CD4-positive, CD25-positive, alpha-beta regulatory T cell (primary cell): ENCODE measurements at places on chromosomes 12 and 14. TPM values are rescaled to one million over a fixed set of nuclear protein-coding genes. Genes with fewer than 3 reads are reported as not detected.

DNA sequence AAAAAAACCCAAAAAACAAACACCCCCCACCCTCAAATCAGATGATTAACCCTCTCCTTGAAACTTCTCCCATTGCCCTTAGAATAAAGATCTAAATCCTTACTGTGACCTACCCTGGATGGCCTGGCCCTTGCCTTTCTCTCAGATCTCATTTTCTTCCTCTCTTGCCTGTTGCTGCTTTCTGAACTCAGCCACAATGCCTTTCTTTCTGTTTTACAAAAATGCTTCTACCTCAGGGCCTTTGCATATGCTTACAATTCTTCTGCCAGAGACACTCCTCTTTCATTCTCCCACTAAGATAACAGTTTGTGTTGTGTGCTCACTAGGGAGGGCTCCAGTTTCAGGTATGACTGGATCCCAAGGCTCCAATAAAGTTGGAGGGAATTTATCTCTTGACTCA is 108.3 kb downstream of the PTPN11 start:
- no peak for DNase-seq

DNA sequence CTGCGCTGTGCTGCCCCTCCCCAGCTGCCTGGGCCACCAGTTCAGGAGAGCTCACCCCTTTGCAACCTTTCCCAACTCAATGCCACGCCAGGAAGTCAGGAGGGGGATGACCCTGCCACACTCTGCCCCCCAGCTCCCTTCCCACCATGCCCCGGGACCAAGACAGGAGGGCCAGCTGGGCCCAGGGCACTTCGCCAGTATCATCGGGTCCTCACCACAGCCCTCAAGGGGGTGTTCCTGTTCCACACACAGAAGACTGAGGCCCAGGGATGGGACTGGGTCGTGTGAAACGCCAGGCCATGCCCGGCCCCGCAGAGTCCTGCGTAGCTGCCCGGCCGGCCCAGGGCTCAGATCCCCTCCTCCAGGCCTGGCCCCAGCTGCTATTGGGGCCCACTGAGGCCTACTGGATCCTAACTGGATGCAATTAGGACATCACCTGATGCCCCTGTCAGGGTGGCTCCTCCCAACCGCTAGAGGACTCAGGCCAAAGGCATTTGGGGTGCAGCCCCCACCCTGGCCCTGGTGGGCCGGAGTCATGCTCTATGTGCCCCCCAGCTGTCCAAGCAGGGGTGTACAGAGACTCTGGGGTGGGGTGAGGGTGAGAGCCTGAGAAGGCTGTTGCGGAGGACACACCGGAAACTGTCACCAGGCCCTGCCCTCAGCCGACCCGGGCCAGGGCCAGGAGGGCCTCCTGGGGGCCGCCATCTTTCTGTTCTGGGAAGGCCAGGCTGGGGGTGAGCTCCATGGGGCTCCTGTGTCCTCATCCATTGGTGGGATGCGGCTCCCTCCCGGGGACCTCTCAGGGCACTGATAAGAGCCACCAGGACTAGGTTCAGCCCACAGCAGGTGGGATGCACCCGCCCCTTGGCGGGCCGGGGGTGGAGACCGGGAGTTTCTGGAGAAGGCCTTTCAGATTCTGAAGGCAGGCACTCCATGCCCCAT is 29.3 kb upstream of the ANKRD9 start:
- no peak for DNase-seq

- DNase-seq, result no peak
Observed at GRCh38 chr12:1493781-1494565, 100.4 kb downstream of the FBXL14 start.

GRCh38 chr14:99363616-99364290 is 91.8 kb upstream of the BCL11B start:
- no peak for DNase-seq

Gene CD63
- polyA plus RNA-seq, result 145 TPM
